ENCODE measurements at places on chromosomes 13 and 19.

- no peak for DNase-seq
Measured at GRCh38 chr19:48650974-48651682, 5.1 kb upstream of the CA11 start.

DNA sequence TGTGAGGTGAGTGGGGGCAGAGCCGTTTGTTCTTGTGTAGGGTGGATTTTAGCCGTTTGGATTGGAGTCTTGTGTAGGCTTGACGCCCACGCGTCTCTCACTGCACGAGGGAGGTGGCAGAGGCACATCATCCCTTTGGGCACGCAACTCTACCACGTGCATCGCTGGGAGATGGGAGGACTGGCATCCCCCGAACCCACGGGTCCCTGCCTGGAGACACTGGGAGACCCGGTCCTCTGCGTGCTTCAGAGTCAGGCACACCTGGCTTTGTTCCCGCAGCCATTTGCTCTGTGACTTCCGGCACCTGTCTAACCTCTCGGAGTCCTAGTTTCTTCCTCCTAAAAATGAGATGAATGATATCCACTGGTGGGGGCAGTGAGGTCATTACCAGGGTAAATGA, 6.4 kb downstream of the ARHGEF7 start:
- no peak for DNase-seq

DNA sequence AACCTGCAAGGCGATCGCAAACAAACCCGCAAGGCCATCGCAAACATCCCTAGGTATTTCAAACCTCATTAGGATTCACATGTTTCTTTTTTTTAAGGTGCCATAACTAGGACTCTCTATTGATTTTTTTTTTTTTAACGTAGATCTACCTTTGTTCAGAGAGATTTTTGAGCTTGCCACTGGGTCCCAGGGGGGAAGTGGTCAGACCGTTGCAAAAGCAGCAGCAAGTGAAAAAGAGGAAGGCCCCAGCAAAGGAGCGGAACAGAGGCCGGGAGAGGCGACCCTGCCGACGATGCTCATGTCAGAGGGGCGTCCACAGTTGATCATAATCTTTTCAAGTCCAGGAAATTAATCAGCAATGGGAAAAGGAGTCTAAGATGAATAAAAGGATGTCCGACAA, 32.7 kb upstream of the FLT1 start:
- DNase-seq = peak; percentile 7

DNA sequence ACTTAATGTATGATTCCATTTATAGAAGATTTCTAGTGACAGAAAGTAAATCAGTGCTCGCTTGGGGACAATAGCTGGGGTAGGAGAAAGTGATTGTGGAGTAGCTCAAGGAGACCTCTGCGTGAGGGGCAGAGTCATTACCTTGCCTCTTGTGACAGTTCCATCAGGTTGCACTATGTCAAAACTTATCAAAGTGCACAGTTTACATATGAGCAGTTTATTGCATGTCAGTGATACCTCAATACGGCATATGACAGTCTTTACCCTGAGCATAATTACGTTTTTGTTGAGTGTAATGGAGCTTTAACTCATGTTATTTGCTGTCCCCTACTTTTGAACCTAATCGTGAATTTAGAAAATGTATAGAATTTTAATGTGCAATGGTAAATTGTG, 15.0 kb downstream of the ARHGEF7 start:
- DNase-seq = no peak

- no peak for DNase-seq
Measured at GRCh38 chr13:98055623-98056022, 87.3 kb upstream of the FARP1 start.
